ENCODE measurements at places on chromosomes 11 and 22.

DNA sequence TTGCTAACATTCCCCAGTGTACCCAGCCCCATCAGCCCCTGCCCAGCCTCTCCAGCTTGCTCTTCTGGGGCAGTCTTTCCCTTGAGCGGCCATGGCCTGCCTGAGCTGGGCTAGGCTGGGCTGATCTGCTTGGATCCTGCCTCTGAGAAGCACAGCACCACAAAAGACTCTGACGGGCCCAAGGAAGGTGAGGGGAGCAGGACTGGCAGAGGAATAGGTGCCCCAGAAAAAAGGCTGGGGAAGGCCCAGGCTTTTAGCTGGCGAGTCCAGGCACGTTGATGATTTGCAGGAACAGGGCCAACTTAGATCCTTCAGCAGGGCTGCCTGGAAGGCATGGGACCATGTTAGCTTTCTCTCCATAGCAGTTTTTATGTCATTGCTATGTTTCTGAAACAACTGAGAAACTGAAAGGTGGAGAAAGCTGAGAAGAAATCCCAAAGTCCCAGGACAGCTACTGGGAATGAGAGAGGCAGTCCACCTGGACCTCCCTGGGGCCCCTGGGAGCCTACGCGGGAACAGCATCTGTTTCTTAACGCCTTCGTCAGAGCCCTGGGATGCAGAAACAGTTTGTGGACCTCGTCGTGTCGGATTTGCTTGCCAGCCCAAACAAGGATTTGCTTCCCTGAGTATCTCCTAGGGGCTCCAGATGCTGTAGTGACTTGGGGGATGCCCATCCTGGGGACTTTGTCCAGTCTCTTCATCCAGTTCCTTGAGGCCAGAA is 24.4 kb upstream of the FXYD6 start:
- DNase-seq, result no peak
- no peaks in the 10 kb centered on the region for H3K36me3 ChIP-seq
- H3K27me3 ChIP-seq, result peaks cover 9% of the 10 kb centered on the region
- peaks cover 6% of the 10 kb centered on the region for H3K4me1 ChIP-seq
- H3K4me3 ChIP-seq, result no peak overlapping the region

GRCh38 chr11:56522008-56522407 is 21.0 kb downstream of the OR5M11 start:
- H3K27ac ChIP-seq, result no peak overlapping the region
- no peaks in the 10 kb centered on the region for H3K36me3 ChIP-seq
- H3K4me1 ChIP-seq, result no peaks in the 10 kb centered on the region
- H3K4me3 ChIP-seq, result no peak overlapping the region

DNA sequence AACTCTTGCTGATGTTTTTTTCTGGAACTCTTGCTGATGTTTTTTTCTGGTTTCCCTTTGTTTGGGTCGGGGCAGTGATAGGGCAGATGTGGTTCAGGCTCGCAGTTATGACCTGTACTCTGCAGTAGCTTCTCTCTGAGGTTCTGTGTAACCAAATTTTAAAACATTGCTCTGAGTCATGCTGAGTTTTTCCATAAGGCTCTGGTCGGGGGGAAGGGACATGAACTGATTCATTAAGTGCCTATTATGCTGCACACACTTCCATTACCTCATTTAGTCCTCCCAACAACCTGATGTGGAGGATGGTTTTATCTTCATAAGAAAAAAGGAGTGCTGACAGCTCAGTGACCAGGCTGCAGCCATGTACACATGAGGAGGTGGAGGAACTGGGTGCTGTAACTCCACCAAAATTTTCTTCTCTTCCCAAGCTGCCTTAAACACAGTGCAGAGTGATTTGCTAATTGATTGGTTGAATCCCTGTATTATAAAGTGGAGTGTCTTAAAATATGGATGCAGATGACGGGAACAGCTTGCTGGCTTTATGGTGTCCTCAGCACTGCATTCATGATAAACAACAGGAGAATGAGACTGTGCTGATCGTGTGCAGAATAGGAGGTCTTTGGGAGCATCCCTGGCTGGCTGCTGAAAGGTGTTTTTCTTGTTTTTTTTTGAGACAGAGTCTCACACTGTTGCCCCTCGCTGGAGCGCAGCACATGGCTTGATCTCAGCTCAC is 19.1 kb downstream of the TNRC6B start:
- peak overlapping the region; percentile 7 for H3K4me3 ChIP-seq
- peaks cover 24% of the 10 kb centered on the region for H3K36me3 ChIP-seq
- H3K4me1 ChIP-seq, result peaks cover 92% of the 10 kb centered on the region
- no peak for DNase-seq
- peak overlapping the region; percentile 89 for H3K27ac ChIP-seq
- H3K27me3 ChIP-seq, result no peaks in the 10 kb centered on the region

- no peaks in the 10 kb centered on the region for H3K4me1 ChIP-seq
- H3K27me3 ChIP-seq, result peaks cover 3% of the 10 kb centered on the region
- no peak for DNase-seq
- H3K27ac ChIP-seq, result no peak overlapping the region
Measured at GRCh38 chr11:130418756-130419155, 9.7 kb downstream of the ADAMTS8 start.

- no peaks in the 10 kb centered on the region for H3K36me3 ChIP-seq
- no peak overlapping the region for H3K27ac ChIP-seq
- no peak for DNase-seq
- no peaks in the 10 kb centered on the region for H3K27me3 ChIP-seq
Measured at GRCh38 chr11:128116885-128117284, 470.5 kb downstream of the ETS1 start.

DNA sequence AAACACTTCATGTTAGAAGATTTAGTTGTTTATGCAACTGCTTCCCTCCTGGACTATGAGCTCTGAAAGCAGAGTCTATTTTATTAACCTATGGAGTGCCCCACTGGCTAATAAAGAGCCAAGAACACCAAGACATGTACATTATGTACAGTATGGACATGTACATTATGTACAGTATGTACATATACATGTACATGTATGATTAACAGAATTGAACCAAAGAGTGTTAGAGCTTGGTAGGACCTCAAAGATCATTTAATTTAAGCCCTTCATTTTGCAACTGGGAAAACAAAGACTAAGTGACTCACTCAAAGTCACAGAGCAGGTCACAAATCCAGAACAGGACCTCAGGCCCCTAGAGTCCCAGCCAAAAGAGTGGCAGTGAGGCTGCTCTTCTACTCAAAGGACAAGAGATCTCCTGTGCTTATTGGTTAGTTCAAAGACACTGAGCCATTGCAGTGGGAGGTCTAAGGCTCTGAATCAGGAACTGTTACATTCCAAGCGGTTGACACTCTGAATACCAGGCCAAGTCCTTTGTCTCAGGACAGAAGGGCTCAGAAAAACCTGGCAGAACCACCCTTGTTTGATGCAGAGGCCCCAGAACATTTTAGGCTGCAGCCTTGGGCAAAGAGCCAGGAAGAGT is 103.8 kb downstream of the FAM168A start:
- no peak overlapping the region for H3K4me3 ChIP-seq
- DNase-seq, result no peak
- H3K27ac ChIP-seq, result no peak overlapping the region

GRCh38 chr11:64778223-64778472 is 194 bp downstream of the SF1 start:
- peak overlapping the region; percentile 99 for H3K27ac ChIP-seq
- DNase-seq, result no peak
- no peaks in the 10 kb centered on the region for H3K27me3 ChIP-seq

DNA sequence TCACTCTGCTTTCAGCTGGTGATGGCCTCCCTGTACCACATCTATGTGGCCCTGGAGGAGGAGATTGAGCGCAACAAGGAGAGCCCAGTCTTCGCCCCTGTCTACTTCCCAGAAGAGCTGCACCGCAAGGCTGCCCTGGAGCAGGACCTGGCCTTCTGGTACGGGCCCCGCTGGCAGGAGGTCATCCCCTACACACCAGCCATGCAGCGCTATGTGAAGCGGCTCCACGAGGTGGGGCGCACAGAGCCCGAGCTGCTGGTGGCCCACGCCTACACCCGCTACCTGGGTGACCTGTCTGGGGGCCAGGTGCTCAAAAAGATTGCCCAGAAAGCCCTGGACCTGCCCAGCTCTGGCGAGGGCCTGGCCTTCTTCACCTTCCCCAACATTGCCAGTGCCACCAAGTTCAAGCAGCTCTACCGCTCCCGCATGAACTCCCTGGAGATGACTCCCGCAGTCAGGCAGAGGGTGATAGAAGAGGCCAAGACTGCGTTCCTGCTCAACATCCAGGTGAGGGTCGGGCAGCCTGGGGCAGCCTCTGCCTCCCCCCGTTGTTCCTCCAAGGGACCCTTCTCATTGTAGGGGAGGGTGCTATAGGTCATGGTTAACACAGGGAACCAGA is 5.9 kb downstream of the HMOX1 start:
- no peak for DNase-seq
- H3K36me3 ChIP-seq, result no peaks in the 10 kb centered on the region
- peaks cover 18% of the 10 kb centered on the region for H3K27me3 ChIP-seq
- no peak overlapping the region for H3K4me3 ChIP-seq

GRCh38 chr11:47991266-47991830 is 11.0 kb downstream of the PTPRJ start:
- peak overlapping the region; percentile 73 for H3K27ac ChIP-seq
- DNase-seq, result no peak
- H3K27me3 ChIP-seq, result no peaks in the 10 kb centered on the region

GRCh38 chr22:44453441-44454112 is 44.5 kb downstream of the RTL6 start:
- H3K36me3 ChIP-seq, result no peaks in the 10 kb centered on the region
- peak overlapping the region; percentile 96 for H3K27ac ChIP-seq
- no peak overlapping the region for H3K4me3 ChIP-seq

DNA sequence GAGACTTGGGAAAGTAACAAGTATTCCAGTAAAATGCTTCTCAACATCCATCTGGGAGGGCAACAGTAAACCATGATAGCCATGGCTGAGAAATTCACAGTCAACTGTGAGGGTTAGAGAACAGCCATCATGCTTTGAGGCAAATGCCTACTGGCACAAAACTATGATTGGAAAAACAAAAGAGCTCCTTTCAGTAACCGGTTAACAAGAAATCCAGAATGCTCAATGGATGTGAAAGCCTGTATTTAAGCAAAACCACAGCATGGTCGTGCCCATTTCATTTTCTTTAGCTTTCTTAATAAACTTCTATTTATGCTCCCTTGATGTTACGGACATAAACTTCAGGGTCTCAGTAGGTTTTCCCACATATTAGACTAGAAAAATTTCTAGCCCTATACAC is 139.5 kb downstream of the SOX6 start:
- no peak for DNase-seq
- H3K36me3 ChIP-seq, result no peaks in the 10 kb centered on the region
- no peaks in the 10 kb centered on the region for H3K4me1 ChIP-seq
- H3K27ac ChIP-seq, result no peak overlapping the region
- H3K4me3 ChIP-seq, result no peak overlapping the region

DNA sequence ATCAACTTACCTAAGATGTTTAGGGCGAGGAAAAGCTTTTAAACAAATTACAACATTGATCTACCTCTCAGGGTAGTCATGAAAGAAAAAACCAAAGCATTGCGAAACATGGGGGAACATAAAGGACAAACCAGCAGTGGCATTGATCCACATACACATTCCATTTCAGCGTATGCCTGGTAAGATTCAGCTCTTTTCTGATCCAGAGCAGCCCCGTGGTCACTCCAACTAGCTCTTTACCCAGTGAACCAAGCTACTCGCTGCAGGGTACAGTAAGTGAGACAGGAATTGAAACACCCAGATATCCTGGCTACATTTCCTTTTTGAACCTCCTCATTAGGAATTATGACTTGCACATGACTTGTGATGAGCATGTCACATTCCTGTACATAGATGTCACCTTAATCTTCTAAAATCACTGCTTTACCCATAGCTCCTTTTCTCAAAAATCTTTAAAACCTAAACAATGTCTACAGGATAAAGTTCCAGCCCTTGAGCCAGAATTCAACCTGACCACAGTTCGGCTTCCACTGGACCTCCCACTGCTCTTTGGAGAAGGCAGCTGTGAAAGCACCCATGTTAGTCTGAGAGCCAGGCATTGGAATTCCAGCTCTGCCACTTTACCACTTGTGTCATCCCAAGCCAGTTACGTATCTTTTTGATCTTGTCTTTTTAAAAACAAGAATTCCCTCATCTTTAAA is 42.9 kb upstream of the AKIP1 start:
- no peak overlapping the region for H3K27ac ChIP-seq
- H3K27me3 ChIP-seq, result peaks cover 77% of the 10 kb centered on the region
- no peak for DNase-seq
- no peak overlapping the region for H3K4me3 ChIP-seq
- H3K4me1 ChIP-seq, result peaks cover 11% of the 10 kb centered on the region

- no peak for DNase-seq
- H3K27ac ChIP-seq, result no peak overlapping the region
- H3K4me3 ChIP-seq, result no peak overlapping the region
- H3K36me3 ChIP-seq, result no peaks in the 10 kb centered on the region
- H3K4me1 ChIP-seq, result no peaks in the 10 kb centered on the region
Measured at GRCh38 chr11:14223636-14224288, 135.2 kb downstream of the RRAS2 start.

DNA sequence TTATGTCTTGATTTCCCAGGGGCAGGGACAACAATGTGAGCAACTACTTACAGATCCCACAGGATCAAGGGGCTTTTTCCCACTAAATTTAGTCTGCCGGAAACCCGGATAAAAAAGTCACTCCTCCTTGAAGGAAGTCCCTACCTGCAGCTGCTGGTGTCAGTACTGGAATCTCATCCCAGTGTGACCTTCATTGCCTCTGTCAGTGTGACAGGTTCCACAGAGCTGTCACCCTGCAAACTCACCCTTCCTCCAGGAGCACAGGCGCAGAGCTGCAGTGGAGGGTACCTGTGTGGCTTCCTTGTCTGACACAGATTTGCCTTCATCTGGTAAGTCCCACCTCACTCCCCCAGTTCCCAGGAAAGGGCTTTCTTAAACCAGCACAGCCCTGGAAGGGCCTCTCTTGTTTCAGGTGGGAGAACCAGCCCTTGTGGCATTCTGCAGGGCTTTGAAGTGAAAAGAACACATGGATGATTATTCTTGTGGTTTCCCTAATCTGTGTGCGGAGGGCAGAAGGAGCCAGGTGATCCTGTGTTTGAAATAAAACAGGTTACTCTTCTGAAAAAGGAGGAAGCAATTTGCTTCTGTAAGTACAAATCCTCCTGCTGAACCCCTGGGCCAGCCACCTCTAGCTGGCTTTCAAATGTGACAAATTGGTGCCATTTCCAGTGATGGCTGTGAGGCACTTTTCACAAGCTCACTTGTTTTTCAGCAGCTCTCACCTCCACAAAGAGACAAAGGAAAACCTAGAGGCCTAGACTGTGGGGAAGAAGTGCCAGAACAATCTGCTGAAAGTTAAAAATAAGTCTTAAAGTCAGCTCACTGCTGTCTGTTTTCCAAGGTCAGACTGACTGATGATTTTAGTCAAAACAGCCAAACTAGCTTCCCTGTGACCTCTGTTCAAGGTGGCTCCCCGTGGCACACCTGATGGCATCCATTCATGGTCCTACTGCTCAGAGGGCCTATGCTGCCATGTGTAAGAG is 9.2 kb upstream of the PRSS23 start:
- no peak for DNase-seq
- H3K27me3 ChIP-seq, result peaks cover 22% of the 10 kb centered on the region

DNA sequence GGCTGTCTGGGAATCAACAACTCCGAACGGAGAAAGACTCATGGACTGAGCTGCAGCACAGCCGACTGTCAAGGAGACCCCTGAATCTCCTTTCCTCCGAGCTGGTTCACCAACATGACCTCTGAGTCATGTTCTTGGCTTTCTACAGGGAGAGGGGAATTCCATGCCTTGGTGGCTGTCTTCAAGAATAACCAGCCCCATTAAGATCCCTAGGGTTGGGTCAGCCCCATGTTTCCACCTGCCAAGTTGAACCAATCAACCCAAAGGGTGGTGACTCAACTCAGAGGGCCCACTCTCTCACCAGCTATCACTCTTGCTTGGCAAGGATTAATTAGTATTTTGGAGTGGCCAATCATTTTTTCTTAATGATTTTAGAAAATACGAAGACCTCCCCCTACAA is 28.3 kb upstream of the IGSF22 start:
- no peaks in the 10 kb centered on the region for H3K4me1 ChIP-seq
- no peaks in the 10 kb centered on the region for H3K36me3 ChIP-seq
- no peak overlapping the region for H3K4me3 ChIP-seq
- peaks cover 6% of the 10 kb centered on the region for H3K27me3 ChIP-seq
- no peak for DNase-seq

All from naive thymus-derived CD8-positive, alpha-beta T cell (primary cell).